ENCODE measurements at places on chromosomes 2 and 18.

DNA sequence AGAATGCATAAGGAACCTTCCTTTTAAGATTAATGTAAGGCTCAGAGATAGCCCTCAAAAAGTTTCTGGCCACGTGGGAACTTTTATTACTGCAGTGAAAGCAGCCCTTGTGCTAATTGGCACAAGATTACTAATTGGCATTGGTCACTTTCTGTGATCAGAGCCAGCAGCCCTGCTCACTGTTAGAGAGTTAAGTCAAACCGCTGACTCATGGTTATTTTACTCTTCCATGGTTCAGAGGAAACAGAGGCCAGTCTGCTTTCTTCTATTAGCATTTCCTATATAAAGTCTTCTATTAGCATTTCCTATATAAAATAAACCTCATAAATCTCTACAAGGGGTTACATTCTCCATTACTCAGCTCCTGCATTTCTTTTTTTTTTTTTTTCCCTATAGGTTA, 1.5 kb upstream of the SLC35G4 start:
- no peak for DNase-seq

DNA sequence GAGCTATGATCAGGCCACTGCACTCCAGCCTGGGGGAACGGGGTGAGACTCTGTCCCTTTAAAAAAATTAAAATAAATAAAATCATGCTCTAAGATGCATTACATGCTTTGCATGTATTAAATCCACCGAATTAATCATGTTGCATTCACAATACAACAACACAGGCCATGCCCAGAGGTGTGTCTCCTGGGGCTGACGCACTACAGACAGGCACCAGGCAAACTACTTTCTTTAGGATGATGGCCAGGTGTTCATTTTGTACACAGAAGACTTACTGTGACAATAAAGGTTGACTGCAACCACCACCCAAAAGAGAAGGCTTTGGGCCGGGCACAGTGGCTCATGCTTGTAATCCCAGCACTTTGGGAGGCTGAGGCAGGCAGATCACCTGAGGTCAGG, 226.8 kb upstream of the PXDN start:
- no peak for DNase-seq

- DNase-seq: peak; percentile 86
These were observed 32.7 kb downstream of the LPIN1 start for GRCh38 chr2:11778923-11779757.

DNA sequence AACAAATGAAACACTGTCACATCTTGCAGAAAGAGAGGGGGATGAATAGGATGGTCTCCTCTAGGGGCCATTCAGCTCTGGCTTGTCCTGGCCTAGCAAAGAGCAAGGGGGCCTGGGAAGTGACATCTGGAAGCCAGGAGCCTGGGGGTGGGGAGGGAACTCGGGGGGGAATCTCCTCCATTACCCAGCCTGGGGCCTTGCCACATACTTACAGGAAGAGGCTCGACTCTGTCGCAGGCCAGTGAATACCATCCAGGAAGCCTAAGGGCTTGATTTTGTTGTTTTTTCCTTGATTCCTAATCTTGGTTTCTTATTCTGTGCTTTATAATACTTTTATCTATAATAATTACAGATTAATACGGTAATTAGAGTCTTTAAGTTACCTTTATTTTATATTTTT, 797.5 kb upstream of the ID2 start:
- no peak for DNase-seq

DNA sequence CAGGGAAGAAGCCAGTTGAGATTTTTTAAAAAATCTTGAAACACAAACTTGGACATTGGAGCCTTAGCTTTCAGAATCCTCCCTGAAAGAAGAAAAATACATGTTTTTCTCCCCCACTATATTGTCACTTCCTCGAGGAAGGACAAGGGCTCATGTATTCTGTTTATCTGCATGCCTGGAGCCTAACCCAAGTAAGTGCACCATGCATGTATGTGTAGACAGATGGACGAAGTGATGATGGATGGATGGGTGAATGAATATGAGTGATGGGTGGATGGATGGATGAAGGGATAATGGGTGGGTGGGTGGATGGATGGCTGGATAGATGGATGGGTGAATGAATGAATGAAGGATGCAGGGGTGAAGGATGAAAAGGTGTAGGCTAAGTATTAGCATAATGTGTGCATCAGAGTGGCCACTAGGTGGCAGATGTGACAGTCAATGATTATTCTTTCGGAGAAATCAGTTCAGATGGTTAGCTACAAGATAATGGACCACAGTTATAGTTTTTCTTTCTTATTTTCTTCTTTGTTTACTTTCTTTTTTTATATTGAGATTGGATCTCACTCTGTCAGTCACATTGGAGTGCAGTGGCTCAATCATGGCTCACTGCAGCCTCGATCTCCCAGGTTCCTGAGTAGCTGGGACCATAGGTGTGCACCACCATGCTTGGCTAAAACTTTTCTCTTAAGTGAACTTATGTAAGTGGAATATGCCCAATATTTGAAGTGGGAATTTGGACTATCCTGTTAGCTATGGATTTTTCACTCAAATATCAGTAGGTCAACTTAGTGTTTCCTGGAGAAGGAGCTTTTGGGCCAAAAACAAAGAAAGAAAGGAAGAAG, 18.5 kb upstream of the CCDC93 start:
- peak; percentile 40 for DNase-seq

DNA sequence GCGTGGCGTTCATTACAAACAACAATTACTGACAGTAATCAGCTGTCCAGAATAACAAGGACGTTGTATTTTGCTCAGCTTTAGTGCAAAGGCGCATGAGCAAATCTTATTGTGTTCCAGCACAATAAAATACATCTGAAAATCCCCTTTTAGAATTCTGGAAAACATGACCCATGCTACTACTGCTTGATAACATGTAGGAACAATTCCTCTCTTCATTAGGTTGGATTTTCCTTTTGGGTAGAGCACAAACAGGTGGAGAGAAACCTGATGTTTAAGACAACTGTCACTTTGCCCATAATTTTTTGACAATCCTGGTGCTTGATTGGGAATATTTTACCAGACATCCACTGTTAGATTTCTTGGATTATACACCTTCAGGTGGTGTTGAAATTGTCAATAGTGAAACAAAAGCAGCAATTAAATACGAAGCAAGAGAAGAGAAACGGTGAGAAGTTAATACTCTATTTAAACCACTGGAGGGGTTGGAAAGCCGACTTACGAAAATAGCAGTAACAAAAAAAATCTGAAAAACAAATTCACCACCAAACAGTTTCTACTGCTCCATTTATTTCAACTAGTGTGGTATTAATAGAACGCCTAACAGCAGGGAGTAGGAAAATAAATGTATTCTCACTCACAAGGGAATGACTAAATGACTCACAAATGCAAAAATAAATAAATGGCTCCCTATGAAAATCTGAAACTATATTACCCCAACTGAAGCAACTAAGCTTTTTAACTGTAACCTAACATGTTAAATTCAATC, 102.7 kb downstream of the CPO start:
- DNase-seq: no peak

DNA sequence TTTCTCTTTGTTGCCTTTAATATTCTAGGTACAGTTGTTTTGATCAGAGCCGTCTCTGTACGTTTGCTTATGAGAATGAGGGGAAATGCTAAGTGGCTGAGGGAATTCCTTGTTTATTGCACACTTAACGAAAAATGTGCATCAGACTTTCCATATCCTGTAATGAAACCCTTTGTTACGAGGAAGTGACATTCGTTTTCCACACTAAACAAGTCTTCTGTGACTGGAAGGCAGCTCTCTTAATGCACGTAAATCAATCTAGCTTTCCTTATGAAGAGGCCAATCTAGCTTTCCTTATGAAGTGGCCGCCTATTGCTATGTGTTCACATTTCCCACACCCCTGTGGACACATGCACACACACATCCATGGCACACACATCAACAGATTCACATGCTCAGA, 186.2 kb downstream of the SNTG2 start:
- no peak for DNase-seq

- DNase-seq: no peak
These were observed 76.8 kb upstream of the RBMS1 start for GRCh38 chr2:160570376-160570775.

GRCh38 chr2:29463181-29463900, 348.1 kb downstream of the CLIP4 start:
- no peak for DNase-seq

GRCh38 chr2:227228061-227228667, 63.7 kb downstream of the COL4A3 start:
- no peak for DNase-seq

- DNase-seq: no peak
These were observed 322.3 kb downstream of the OSR1 start for GRCh38 chr2:19036091-19036490.

DNA sequence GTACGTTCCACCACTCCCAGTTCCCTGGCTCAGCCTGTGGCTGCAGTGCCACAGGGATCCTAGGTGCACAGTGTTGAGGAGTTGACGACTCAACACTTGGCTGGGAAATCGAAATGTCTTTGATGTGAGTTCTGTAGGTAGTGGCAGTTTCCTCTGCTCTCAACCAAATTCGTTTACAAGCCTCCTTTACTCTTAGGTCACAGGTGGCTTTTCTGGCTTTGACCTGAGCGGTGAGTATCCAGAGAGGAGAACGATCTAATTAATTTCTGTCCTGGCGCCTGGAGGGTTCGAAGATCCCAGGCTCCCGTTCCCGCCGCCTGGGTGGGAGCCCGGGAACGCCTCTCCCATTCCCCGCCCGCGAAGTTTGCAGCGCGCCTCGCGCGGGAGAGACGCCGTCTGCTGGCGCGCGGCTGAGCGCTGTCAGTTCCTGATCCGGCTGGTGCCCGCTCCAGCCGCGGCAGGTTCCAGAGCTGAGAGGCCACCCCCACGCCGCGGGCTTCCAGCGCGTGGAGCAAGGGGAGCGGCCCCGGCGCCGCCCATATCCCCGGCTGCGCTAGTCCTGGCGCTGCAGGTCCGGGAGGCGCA, at the start of gene LAMA3:
Gene LAMA3, plus strand, starts transcription at position 423 of the 585 bp plus-strand sequence. CDS start 231 bp downstream, outside the sequence.
- no peak for DNase-seq

GRCh38 chr18:56853961-56854360, 202.8 kb downstream of the WDR7 start:
- no peak for DNase-seq

- no peak for DNase-seq
These were observed 2.1 kb downstream of the MDH1 start for GRCh38 chr2:63590626-63591408.

DNA sequence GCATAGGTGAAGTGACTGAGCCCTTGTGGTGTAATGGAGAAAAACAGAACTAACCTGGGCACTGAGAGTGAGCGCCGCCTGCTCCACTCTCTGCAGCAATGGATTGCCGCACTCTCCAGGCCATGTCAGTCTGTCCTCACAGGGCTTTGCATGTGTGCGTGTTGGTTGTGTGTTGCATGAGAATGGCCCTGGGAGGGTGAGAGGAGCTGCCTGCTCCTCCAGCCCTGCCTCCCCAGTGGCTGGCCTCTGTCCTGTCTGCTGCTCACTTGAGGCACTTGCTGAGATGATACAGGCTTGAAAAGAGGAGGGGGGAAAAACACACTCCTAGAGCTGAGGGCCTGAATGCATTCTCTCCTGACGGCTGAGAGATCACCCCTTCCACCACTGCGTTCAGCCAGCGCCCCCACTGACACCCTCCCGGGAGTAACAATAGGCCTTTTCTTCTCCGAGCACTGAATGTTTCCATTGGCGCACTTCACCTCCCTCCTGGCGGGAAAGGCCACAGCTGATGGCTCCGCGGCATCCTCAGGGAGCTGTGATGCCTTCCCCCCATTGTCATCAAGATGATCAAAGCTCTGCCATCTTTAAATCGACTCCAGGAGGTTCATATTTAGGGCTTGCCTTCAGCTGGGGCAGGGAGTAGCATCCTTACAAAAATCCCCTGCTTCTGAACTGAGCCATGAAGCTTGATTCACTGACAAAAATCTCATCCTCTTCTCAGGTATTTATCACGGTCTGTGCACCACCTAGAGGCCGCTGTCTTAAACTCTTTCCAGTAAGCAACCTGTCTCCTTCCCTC, 49.9 kb upstream of the DAPL1 start:
- DNase-seq: peak; percentile 31

DNA sequence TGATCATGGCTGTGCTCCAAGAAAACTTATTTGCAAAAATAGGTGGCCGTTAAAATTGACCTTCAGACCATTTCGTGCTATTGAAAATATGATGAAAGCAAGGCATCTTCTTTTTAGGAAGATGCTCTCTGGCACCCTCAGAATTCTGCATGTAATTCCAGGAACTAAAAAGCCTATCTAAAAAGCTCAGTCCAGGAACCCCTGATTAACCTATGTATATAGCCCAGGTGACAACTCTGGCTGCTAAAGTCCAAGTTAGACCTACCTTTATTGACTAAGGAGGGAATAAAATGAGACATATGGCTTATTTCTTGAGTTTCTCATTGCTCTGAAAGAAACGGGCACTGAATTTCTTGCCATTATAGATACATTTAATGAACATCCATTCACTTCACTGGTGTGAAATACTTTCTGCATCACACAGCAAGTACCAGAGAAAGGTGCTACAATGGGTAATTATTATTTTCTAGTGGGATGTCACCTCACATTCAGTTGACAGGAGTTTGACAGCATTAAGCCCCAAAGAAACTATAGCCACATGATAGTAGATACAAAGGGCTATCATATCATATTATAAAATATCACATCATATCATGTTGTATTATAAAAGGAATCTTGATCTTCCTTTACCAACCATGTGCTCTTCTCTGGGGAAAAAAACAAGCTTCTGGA, 83.8 kb downstream of the EPHA4 start:
- no peak for DNase-seq

GRCh38 chr2:14944562-14945346, 312.2 kb downstream of the LRATD1 start:
- DNase-seq: no peak

DNA sequence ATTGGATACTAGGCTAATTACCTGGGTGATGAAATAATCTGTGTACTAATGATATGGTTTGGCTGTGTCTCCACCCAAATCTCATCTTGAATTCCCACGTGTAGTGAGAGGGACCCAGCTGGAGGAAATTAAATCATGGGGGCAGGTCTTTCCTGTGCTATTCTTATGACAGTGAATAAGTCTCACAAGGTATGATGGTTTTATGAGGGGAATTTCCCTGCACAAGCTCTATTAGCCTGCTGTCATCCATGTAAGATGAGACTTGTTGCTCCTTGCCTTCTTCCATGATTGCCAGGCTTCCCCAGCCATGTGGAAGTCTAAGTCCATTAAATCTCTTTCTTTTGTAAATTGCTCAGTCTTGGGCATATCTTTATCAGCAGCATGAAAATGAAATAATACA, 394.1 kb upstream of the SYT4 start:
- no peak for DNase-seq

GRCh38 chr18:48844271-48844670, 106.5 kb downstream of the SMAD7 start:
- no peak for DNase-seq

- no peak for DNase-seq
These were observed 9.5 kb upstream of the NAT8 start for GRCh38 chr2:73651591-73652230.

GRCh38 chr2:8456151-8457091, 225.4 kb upstream of the ID2 start:
- DNase-seq: peak; percentile 66

DNA sequence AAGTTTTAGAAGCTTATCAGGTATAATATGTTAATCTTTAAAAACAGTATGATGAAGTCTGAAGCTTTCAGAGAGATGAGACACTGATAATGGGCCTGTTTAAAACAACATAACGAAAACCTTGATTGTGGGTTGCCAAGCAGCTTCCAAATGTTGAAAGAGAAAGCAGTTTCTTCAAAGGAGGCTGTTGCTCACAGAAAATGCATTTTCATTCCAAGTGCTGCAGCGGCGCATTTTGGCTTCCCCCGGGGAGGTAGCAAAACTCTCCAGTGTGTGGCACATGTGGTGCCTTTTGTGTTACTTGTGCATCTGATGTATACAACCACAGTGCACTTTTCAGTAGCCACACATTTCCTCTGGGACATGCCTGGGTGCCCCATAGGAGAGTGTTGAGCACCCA, 66.1 kb downstream of the TMEFF2 start:
- DNase-seq: no peak

Measured in activated CD4-positive, alpha-beta T cell treated with anti-CD3 and anti-CD28 coated beads, Interleukin-2, amount 50 U/mL, for 16 hours (primary cell).